ENCODE measurements at places on chromosomes 5 and 9. TPM values are rescaled to one million over a fixed set of nuclear protein-coding genes. Genes with fewer than 3 reads are reported as not detected.

CCDC180 gene
- 0.54 TPM for total RNA-seq

SPEF2 gene
- 1.8 TPM for total RNA-seq

ARID3C gene
- 0.07 TPM for total RNA-seq

PCDHA9 gene
- total RNA-seq, result not detected

GPR150 gene
- not detected for total RNA-seq

LCN2 gene
- total RNA-seq, result 2.6 TPM
